ENCODE measurements at places on chromosomes 3 and 15.

GRCh38 chr3:39015418-39015817 lies 36.3 kb downstream of the SCN11A start:
- DNase-seq: no peak

DNA sequence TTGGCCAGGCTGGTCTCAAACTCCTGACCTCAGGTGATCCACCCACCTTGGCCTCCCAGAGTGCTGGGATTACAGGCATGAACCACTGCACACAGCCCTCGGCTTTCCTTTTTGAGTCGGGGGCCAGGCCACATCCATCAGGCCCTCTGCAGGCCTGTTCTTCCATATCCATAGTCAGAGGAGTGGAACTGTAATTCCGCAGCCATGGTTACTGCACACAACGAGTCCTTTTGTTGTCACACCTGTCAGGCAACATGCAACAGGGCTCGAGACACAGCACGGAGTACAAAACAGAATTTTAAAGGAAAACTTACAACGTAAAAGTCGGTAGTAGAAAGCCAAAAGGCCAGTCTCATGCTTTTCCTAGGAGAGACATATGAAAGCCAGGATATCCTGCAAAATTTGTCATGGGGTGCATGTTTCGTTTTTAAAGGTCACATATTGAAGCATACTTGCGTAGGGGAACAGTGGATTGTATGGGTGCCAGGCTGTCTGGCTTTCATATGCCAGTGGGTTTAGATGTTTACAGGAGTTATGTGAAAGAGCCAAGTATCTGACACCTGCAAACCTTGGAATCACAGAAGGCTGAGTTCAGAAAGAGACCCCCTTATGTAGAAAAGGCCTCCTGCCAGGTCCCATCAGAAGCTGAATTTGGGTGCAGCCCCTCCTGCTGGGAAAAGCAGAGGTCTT lies 63.2 kb upstream of the LPP start:
- no peak for DNase-seq

- no peak for DNase-seq
These were observed 76.0 kb downstream of the MAP4 start for GRCh38 chr3:47940232-47940631.

DNA sequence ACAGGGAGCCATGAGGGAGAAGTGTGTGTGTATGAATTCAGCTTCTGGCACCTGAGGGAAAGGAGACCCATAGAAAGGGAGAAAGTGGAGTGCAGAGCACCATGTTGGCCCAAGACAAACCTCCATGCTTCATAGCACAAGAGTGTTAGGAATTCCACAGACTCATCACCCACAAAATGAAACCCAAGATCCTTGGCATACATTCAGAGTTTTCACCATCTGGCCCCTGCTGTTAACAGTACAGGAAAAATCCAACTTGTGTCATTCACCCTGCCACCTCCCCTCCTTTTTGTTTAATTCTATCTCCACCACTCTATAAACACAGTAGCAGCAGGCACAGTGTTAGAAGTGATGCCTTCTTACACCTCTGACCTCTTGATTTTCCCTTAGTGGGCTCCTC lies 60.0 kb upstream of the MNS1 start:
- DNase-seq: no peak
